ENCODE measurements at places on chromosomes 7 and 10.

DNA sequence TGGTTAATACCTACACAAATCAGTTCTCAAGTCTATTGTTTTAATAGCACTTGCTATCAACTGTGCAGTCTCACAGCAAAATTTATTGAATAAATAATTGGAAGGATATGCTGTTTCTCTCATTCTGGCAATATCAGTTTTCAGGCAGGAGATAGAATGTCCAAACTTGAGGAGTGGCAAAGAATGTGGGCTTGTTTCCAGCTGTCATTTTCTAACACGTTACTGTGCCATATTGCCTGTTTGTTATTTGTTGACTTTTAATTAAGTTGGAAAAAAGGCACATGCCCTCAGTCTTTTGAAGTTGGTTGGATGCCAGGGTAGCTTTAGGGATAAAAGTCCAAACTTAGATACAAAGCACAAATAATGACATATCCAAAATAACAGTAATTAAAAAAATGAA lies 52.2 kb downstream of the MAGI2 start:
- no peak for DNase-seq

GRCh38 chr7:28354601-28355402 lies 57.5 kb upstream of the CREB5 start:
- DNase-seq = no peak

DNA sequence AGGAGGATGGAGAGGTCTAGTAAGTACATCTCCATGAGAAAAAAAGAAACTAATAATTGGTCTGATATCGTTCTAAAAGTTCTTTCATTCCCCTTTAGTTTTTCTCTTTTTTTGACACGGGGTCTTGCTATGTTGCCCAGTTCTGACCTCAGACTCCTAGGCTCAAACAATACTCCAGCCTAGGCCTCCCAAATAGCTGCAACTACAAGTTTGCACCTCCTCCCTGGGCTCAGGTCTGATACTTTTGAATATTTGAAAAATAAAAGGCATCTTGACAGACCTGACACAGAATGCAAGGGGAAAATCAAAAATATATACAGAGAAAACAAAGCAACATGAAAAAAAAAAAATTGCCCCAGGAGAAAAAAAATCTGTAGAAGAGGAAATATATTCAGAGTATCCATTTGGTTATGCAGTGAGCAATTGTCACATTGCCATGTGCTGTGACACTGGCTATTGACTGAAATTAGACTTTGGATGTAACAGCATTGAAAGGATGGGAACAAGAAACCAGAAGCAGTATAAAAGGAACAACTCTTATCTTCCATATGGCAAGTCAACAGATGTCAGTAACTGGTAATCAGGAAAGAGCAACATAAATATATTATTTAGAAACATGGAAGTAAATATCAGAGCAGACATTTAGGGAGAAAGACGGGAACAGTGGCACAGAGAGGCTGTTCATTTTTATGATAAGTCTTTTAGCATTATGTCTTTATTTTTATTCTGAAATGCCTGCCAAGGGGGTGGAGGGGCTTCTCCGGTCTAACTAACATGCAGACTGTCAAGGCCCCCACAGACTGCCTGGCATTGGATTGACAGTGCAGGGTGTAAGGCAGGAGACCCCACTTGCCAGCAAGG lies 408.4 kb downstream of the PARD3 start:
- no peak for DNase-seq

DNA sequence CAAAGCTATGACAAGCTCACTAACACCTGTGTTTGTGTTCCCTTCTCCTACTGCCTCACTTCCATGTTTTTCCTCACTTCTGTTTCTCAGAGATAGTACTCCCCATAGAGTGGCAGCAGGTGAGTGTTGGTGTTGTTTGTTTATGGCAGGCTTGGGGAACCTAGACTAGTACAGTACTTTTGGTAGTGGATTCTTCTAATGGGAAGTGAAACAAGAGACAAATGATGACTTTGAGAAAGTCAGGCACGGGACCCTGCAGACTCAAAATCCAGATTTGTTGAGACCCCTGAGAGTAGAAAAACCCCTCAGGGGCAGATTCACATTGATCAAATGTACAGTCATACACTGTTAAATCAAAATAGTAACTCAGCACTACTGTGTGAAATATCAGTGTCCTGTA lies 6.4 kb upstream of the CFAP69 start:
- no peak for DNase-seq

DNA sequence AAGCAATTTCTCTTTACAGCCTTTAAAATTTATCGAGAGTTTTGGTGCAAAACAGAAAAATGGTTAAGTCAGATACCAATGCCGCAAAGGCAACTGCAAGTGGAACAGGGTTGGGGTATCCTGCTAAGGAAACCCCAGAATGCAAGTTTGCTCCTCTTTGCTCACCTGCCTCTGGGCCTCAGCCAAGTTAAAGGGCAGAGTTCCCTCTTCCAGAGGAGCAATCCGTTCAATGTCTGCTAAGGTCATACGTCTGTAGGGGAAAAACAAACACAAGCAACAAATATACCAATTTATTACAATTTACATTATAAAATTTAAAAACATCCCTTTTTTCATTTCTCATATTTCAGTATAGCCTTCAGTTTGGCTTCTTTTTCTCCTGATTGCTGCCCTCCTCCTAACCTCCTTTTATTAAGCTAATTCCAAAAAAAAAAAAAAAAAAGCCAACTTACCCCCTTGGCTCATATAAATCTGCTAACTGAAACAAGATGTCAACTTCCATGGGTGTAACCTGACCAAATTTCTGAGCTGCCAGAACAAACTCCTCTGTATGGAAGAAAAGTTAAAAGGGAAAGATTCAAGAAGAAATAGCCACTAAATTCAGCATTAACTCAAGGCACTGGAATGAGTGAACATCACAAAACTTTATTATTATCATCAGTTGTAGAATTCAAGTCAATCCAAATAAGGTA lies 132.6 kb downstream of the SLC25A13 start:
- DNase-seq = no peak

- DNase-seq = no peak
Measured at GRCh38 chr7:50357426-50357825, 52.9 kb downstream of the IKZF1 start.

DNA sequence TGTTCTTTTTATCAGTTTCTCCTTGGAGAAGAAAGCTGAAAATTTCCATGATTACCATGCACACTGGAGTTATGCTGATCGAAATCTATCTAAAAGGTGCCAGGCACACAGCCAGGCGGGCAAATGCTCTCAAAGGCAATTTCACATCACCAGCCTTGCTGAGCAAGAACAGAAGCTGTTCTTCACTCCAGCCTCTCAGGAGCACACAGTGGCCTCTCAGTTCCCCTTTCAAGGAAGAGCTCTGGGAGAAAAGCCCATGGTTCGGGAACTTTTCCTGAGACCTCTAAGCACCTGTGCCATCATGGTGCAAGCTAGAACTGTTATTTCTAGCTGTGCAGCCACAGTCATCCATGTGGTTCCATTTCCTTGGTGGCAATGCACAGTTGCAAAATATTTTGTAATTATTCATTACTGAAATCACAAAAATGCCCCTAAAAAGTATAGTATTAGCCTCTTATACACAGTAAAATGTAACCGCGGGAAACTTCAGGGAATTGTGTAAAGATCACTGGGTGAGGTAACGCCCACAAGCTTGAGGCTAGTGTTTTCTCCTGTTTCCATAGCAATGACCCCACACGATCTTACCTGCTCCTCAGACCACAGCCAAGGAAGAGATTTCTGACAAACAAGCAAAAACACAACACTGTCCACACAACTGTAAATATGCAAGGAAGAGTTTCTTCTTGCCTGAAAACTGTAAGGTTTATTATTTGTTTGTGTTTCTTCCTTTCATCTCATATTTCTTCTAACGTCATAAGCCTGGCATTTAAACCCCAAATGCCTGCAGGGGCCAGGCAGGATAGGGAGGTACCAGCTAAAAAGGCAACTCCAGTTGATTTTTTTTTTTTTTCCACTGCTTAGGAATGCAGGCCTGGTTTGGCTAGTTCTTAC lies 121.2 kb downstream of the FAM107B start:
- DNase-seq = no peak

DNA sequence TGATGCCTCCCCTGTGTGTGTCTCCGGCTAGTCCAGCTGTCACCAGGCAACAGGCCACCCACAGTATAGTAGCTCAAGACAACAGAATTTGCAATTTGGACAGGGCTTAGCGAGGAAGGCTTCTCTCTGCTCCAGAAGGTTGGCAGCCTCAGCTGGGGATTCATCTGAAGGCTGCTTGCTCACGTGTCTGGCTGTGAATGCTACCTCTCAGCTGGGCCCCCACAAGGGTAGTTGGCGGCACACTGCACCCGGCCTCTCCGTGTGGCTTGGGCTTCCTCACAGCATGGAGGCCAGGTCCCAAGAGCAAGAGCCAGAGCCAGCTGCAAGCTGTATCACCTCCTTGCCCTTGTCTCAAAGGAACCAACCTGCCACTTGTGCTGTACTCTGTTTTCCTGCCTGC lies 19.2 kb downstream of the ECHDC3 start:
- DNase-seq = no peak

GRCh38 chr7:93813514-93813913 lies 77.0 kb downstream of the TFPI2 start:
- DNase-seq = no peak

GRCh38 chr7:100852048-100852872 lies at the start of gene SLC12A9:
TSS of gene SLC12A9 (plus strand) at chr7:100852713. CDS start at chr7:100854198, 1,485 bp downstream.
- DNase-seq = peak; percentile 82

GRCh38 chr7:7256731-7257274 lies 74.5 kb downstream of the C1GALT1 start:
- DNase-seq = no peak

GRCh38 chr10:29434111-29434510 lies 145.2 kb downstream of the LYZL1 start:
- no peak for DNase-seq

DNA sequence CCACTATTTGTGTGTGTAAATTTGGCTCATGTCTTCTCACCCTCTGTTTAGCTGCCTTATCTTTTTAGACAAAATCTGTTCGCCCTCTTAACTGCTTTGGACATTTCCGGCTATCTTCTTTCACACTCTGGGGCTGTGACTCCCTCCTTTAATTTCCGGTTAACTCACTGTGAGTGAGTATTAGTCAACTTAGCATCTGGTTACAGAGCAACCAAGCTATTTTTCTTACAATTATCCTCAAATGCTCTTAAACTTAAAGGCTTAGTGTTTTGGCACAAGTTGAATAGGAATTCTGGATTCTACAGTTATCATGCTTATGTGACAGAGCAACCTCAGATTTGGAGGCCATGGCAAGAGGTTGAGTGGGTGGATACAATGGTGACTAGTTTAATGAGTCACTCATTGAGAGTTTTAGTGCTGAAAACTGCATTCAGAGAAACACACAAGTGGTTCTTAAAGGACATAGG lies 177.6 kb upstream of the SEMA3A start:
- DNase-seq = no peak

DNA sequence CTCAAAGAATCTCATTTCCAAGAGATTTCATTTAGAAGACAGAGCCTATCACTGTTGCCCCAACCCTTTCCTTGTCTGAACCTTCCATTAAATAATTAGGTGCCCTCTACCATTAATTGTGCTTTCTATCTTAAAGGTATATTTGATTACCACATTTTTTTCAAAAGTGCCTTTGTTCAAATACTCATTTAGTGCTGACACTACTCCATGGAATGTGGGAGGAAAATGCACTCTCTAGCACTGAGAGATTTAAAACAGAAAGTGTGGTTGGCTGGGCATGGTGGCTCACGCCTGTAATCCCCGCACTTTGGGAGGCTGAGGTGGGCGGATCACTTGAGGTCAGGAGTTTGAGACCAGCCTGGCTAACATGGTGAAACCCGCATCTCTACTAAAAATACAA lies 119.8 kb downstream of the CACNA2D1 start:
- no peak for DNase-seq

DNA sequence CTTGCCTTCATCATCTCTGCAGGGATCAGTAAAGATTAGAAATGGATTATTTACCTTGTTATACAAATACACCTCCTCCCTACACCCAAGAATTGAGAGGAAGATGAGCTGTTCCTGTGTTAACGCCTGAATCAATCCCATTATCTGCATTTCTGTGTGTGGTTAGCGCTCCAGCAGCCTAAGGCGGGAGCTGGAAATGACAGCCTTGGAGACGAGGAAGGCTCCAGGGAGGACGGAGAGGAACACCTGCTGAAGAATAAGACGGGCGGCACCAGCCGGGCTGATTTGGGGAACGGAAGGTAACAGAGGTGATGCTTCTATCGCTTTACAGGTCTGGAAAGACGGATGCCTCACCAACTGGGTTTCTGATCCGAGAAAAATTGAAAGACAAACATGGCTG lies 34.2 kb upstream of the DDC start:
- DNase-seq = no peak

- no peak for DNase-seq
Measured at GRCh38 chr7:30863706-30864035, 48.0 kb upstream of the AQP1 start.

GRCh38 chr7:84591897-84592296 lies 397.3 kb upstream of the SEMA3A start:
- no peak for DNase-seq

- DNase-seq = no peak
Measured at GRCh38 chr10:77501152-77501845, 136.3 kb downstream of the KCNMA1 start.

Measured in activated CD4-positive, alpha-beta T cell treated with anti-CD3 and anti-CD28 coated beads, Interleukin-2, amount 50 U/mL, for 4 hours (primary cell).